ENCODE measurements at places on chromosomes 2 and 18.

DNA sequence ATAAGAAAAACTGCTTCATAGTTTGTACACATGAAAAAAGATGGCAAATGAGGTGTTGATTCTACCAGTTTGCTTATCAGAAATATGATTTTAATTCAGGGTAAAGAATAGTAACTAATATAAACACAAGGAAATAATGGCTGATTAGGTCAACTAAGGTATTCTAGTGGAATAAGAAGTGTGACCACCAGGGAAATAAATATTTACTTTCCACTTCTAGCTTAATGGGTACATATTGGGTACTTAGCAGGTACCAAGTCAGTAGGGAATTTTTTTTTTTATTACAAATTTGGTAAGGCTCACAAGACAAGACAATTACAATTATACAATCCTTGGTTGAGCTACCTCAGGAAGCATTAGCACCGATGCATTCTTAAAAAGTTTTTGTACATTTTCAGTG lies 135.7 kb downstream of the PLEKHA3 start:
- no peak for DNase-seq

GRCh38 chr2:20393986-20394385 lies 43.3 kb upstream of the PUM2 start:
- no peak for DNase-seq

DNA sequence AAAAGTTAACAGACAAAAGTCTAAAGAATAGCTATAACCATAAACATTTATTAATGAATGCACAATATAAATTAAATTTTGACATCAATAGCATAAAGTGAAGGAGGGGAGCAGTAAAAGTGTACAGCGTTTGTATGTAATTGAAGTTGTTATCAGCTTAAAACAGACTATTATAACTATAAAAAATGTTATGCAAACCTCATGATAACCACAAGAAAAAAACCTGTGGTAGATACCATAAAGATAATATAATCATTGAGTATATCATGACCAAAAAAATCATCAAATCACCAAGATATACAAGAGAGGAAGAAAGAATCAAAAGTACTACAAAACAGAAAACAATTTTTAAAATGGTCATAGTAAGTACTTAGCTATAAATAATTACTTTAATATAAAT lies 122.1 kb upstream of the ID2 start:
- no peak for DNase-seq

DNA sequence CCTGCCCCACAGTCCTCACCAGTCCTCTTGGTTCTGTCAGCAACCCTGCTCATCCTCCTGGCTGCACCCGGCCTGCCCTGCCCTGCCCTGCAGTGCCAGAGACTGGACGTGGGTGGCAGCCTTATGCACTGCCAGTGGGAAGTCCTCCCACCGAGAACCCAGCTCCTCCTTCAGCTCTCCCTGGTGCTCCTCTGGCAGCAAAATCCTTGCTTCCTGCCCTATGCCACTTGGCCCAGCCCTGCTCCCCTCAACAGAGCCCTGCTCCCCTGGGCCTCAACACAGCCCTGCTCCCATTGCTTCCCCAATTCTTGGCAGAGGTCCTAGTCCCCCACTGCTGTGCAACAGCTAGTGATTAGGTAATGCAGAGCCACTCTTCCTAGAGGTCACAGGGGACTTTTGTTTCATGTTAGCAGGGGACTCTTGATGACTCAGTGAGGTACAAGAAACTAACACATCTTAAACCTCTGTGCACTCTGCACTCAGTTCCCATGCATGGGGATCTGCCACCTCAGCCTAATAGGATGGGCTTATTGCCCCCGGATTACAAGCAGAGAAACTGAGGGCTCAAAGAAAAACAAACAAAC lies 58.0 kb upstream of the EDAR start:
- DNase-seq: no peak

GRCh38 chr2:130766037-130766436 lies 10.7 kb downstream of the AMER3 start:
- DNase-seq: no peak

GRCh38 chr18:50961974-50962373 lies 5.9 kb upstream of the ELAC1 start:
- no peak for DNase-seq

DNA sequence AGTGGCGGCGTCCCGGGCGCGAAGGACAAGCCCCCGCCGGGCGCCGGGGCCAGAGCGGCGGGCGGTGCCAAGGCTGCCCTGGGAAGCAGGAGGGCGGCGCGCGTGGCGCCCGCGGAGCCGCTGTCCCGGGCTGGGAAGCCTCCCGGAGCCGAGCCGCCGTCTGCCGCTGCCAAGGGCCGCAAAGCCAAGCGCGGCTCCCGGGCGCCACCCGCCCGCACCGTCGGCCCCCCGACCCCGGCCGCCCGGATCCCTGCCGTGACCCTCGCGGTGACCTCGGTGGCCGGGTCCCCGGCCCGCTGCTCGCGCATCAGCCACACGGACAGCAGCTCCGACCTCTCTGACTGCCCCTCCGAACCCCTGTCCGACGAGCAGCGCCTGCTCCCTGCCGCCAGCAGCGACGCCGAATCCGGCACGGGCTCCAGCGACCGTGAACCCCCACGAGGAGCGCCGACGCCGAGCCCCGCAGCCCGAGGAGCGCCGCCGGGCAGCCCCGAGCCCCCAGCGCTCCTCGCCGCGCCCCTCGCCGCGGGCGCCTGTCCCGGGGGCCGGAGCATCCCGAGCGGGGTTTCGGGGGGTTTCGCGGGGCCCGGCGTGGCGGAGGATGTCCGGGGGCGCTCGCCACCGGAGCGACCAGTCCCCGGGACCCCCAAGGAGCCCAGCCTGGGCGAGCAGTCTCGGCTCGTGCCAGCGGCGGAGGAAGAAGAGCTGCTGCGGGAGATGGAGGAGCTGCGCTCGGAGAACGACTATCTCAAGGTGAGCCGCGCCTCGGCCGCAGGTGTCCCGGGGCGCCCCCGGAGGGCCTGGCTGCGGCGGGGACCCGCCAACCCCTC lies 820 bp downstream of the MTCL1 start:
- DNase-seq: no peak

GRCh38 chr2:11889854-11890253 lies 143.4 kb downstream of the LPIN1 start:
- no peak for DNase-seq

Measured in NCI-H1436 (cell line).